ENCODE measurements at places on chromosomes 5 and 9.

GRCh38 chr9:121985792-121986494 lies 107.2 kb downstream of the TTLL11 start:
- no peak for DNase-seq

DNA sequence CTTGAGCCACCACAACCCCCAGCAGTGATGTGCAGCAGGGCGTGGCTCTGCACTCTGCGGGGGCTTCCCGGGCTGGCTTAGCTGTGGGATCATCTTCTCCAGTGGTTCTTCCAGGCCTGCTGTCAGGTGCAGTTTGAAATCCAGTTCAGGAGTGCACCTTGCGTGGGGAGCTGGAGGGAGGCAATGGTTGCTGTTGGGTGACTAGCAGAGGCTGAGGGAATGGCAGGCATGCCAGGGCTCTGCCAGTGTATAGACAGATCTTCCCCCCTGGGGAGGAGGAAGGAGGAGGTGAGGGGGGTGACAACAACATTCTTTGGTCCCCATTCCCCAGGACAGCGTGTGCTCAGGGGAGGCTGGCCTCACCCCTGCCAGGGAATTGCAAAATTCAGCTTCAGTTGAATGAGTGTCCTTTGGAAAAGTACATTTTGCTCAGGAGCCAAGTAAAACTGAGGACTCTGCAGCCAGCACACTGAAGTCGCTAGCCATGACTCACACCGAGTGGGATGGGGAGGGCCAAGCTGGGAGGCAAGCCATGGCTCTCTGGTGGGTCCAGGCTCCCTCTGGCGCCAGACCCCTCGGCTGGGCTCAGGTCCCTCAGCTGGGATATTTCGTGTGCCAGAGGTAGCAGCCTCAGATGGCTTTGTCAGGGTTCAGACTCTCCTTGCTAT lies 35.0 kb downstream of the ERGIC1 start:
- peak; percentile 80 for DNase-seq

DNA sequence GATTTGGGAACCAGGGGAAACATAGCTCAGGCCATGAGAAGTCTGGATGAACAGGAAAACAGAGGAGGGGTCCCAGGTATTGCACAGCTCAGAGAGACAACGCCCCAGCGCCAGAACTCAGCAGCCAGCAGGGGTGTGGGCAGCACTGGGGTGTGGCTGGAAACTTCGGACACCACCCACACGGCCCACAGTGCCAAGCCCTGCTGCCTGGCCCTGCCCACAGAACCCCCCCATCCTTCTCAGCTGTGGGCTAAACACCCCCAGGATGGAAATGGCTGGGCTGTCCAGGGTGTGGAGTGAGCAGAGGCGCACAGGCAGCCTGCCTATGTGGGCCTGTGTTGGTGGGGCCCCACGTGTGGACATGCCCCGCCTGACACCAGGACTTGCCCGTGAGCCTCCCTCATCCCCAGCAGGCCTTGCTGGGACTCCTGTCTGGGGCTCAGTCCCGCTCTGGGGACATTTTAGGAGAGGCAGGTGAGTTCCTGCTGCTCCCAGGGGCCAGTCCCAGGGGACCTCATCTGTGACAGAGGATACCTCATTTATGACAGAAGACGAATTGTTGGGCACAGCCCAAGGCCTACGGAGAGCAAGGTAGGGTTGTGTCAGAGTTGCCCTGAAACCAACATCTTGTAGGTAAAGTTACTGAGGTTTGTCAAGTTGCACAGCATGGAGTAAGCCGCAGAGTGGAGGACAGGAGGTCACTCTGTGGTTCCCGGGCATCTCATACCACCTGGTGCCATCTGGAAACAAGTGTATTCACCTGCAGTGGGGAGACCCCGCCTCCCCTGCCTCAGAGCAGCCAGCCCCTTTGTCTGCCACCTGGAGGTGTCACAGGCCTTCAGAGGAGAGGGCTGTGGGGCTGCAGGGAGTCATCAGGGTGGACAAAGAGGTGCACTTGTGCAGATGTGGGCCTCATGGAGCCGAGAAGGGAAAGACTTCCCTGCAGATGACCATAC lies 183.2 kb downstream of the AUH start:
- DNase-seq, result no peak

GRCh38 chr5:122354293-122354692 lies 42.3 kb downstream of the SNCAIP start:
- no peak for DNase-seq

DNA sequence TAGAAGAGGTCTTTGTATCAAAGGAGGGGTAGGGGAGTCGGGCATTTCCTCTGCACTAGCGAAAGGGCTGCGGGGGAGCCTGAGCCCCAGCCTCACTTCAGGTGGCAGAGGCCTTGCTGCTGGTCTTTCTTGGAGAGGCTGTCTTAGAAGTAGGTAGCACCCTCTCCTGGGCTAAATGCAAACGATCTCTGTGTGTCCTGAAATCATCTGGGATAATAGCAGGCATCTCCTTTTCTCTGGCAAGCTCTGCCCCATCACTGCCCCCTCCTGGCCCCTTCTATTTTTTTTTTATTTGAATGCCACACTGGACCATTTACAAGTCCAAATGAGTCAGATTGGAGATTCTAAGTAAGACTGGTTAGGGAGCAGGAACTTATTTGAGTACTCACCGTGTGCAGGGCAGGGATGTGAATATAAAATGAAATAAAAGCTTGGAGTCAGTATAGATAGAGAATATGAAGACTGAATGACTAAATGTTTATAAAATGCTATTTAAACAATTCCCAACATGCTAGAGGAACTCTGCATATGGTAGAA lies 137.1 kb downstream of the FGF1 start:
- peak; percentile 18 for DNase-seq

GRCh38 chr5:82105457-82105856 lies 133.6 kb downstream of the ATG10 start:
- DNase-seq, result no peak
